ENCODE measurements at places on chromosomes 2 and 18.

- DNase-seq, result no peak
These were observed 41.4 kb downstream of the FOSL2 start for GRCh38 chr2:28433935-28434599.

GRCh38 chr2:240206630-240207029 lies 66.2 kb upstream of the OTOS start:
- DNase-seq, result no peak

- DNase-seq, result peak; percentile 99
These were observed 129.8 kb upstream of the TANK start for GRCh38 chr2:161030260-161031063.

DNA sequence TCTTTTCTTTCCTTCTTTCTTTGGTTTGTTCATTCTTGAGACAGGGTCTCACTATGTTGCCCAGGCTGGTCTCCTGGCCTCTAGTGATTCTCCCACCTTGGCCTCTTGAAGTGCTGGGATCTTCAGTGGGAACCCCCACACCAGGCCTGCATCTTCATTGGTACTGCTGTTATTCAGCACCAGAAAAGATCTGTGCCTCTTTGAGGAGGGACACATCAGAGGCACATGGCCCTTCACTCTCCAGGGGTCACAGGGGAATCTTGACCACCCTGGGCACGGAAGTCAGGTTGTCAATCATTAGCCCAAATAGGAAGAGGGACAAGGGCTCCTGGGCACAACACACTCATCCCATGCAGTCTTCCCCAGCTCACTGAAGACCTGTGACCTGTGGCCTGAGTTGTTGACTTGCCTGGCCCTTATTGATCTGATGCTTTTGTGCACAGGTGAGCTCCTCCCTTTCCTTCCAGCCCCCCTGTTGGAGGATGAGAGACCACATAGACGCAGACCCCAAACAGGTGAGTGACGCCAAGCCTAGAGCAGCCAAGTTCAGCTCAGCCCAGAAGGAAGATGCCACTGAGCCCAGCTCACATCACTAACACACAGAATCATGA lies 33.0 kb upstream of the ODC1 start:
- no peak for DNase-seq

DNA sequence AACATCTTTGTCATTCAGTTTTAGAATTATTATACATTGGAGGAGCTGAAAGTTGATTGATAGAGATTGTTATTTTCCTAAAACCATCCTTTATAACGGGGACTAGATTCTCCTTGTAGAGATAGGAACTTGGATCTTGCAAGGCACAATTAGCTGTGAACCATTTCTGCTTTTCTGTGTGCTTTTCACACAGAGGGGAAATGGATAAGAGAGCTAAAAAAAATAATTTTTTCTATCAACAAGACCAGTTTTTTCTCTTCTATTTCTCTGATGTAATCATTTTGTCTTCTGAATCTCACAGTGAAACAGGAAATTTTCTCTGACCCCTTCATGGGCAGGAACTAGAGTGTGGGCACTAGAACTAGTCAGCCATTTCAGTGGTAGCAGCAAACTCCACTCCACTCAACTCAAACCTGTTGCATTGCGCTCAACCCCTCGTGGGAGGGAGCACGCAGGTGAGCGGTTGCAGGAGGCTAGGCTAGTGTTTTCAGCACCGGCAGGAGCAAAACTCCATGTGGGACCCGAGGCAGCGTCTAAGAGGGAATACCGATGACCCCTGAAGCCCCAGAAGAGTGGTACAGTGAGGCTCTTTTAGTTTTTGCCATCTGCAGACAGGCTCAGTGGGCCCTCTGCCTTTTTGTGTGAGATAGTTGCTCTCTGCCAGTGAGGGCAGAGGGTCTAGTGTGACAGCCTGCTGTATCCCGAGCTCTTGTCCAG lies 24.0 kb upstream of the SLC39A10 start:
- no peak for DNase-seq

GRCh38 chr18:79784965-79785770 lies 12.6 kb upstream of the KCNG2 start:
- no peak for DNase-seq

- no peak for DNase-seq
These were observed 731.1 kb upstream of the SLC8A1 start for GRCh38 chr2:41182961-41183360.

- DNase-seq, result no peak
These were observed 36.9 kb downstream of the ACMSD start for GRCh38 chr2:134875309-134875708.

DNA sequence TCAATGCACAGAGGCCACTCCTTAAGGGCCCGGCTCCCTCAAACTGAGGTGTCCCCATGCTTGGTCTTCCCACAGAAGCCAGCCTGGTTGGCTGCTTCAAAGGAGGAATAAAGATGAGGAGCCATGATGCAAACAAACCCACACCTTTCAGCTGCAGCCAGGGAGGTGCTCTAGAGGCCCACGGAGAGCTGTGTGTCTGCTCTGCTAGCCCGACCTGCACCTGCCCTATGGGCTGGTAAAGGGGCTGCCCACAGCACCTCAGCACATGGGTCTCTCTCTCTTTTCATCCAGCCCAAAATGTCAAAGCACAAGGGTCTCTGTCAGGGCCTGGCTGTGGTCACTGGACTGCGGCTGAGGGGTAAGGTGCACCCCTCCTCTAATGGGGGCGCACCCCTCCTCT lies 132.1 kb downstream of the MSH2 start:
- no peak for DNase-seq

DNA sequence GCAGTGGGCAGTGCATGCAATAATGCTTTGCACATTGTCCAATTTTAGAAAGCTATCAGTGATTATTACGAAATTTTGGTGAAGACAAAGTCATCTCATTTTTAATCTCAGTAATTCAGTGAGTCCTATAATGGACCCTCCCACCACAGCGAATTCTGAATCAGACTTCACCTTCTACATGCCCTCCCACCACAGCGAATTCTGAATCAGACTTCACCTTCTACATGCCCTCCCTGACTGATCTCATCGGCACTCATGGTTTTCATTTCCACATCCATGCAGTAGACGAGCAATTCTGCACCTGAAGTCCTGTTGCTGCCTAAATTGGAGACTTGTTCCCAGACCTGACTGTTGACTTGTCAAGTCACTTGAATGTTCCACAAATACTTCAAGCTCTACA lies 522.3 kb downstream of the EIPR1 start:
- no peak for DNase-seq

GRCh38 chr2:100000915-100001707 lies 141.3 kb downstream of the AFF3 start:
- DNase-seq, result no peak

GRCh38 chr2:88099798-88100488 lies 27.9 kb downstream of the FABP1 start:
- DNase-seq, result peak; percentile 43

GRCh38 chr2:62800618-62801017 lies 95.1 kb downstream of the EHBP1 start:
- no peak for DNase-seq

DNA sequence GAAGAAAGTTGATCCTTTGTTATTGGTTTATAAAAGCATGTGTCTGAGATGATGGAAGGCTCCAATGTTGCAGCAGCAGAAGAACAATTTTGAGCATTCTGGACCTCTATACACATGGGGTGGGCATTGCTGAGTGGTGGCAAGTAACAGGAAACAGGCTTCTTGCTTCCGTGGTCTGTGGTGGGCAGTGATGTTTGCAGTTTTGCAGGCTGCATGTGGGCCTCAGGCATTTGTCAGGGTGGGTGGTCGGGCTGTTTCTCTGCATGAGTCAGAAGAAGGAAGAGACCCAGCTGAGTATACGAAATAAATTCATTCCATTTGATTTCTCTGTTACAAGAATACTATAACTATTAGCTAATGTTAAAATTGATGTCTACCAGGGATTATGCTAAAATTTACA lies 239.5 kb upstream of the COL3A1 start:
- DNase-seq, result no peak

- no peak for DNase-seq
These were observed 347.0 kb upstream of the ID2 start for GRCh38 chr2:8334866-8335325.

DNA sequence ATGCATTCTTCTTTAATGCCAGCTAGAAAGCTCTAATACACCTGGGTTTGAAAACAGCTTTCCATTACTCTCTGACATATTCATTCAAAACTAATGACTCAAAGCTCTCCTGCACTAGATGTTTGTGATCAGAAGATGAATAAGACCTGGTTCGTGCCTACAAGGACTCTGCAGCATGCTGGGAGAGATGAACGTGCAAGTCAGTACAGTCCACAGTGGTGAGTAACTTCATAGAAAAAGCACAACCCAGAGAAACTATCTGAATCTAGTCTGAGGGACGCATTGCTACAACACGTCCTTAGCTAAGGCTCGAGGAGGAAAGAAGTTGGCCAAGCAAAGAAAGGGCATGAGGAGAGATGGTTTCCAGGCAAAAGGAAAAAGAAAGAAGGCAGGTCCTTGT lies 234.3 kb downstream of the OSR1 start:
- DNase-seq, result peak; percentile 91

DNA sequence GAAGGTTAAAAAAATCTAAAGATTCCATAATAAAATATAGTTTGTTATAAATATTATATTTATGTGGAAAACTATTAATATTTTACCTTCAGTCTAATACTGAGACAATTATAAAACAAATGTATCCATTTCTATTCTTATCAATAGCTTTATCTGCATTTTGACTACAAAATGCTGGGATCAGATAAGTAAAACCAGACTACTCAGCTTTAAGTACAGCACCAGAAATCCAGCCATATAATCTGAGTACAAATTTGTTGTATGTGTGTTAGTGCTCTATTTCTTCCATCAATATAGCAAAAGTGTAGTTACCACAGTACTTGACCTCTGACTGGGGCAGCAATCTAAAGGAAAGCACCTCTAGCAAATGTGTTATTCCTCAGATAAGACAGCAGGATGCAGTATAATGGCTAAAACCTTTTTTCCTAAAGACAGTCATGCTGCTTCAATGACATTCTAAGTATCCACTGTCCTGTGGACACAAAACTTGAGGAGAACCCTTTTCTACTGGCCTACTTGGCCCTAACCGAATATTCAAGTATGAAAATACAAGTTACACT lies 68.1 kb downstream of the OLA1 start:
- DNase-seq, result peak; percentile 13

DNA sequence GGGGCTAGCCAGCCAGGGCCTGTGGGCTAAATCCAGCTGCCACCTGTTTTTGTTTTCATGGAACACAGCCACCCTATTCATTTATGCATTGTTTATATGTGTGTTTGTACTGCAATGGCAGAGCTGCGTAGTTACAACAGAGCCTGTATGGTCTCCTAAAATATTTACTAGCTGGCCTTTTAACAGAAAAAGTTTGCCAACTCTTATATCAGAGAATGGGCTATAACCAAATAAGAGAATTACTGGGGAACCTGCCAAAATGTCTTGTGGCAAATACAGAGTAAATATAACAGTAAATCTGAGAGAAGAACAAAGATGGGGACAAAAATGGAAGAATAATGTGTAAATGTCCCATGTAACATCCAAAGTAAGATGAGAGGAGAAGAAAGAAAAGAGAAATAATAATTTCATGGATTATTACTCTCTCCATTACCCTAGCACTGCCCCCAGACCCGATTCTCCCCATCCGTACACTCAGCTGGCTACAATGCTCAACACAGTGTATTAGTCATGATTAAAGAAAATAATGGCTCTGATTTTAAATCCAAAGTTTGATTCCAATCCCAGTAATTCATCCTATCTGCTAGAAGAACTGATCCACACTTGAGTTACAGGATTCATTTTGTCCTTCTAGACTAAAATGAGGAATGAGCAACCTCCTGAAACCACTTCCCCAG lies 249.3 kb downstream of the LRATD1 start:
- no peak for DNase-seq

DNA sequence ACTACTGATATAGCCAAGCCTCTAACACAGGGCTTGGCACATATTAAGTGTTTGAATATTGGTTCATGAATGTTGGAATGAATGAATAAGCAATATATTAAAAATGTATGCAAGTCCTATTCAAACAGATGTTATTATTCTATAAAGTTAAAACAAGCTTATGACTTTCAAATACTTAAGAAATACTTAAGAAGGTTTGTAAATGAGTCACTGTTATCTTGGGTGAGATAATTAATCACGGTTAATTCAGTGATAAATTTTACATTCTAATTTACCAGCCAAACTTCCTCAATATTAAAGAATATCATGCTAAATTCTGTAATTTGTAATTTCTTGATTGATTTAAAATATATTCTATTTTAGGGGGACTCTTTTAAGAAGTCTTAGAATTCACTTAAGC lies 74.8 kb downstream of the RBMS1 start:
- DNase-seq, result peak; percentile 48

DNA sequence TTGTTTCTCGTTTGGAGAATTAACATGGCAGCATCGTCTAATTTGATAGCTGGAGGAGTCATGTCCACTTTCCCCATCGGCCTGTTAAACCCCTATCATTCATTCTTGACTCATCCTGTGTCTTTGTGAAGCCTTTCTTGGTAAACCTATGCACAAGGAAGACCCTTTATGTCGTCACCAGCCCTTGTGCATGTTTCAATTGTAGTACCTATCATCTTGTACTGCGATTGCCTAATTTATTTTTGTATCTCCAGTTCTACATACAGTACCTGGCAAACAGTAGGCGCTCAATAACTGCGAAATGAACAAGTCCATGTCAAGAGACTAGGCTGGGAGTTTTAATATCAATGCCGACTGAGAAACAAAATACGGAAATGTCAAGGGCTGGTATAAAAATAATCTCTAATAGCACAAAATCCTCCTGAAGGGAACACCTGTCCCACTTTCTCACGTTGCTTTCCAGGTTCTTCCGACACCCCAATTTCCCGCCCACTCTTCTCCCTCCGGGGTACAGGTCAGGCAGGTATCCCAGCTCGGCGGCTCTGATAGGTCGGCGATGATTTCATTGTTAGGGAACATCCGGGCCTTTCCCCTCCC lies 1.3 kb upstream of the PPM1B start:
- no peak for DNase-seq

DNA sequence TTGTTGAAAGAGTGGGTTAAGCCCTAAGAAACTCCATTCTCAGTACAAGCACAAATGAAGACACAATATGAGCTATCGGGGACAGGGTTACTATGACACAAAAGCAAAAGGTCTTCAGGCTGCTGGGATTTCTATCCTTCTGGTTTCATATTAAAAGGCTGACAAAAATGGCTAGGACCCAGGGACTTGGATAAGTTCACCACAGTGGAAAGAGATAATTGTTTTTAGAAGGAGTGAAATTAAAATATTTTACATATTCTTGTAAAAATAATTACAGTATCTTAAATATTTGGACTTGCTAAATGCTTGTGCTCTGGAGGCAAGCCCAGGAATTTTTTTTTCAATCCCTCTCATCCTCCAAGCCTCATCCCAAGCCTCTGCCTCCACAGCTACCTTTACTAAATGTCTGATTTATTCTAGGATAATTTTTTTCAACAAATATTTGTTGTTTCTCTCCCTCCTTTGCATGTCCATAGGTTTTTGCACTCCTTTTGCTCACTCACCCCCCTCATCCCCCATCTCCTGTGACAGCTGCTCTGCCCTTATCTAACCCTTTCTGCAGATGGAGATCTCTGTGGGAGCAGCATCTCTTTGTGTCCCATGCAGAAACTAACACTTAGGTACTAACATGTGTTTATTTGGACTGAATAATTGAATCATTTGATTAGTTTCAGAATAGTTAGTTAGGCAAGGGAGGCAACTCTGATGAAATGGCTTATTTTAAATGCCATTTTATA lies 47.8 kb upstream of the NABP1 start:
- no peak for DNase-seq

GRCh38 chr2:21422050-21422449 lies 298.3 kb downstream of the TDRD15 start:
- no peak for DNase-seq

GRCh38 chr2:40178971-40179370 lies 272.9 kb downstream of the SLC8A1 start:
- peak; percentile 68 for DNase-seq

GRCh38 chr2:174330945-174331594 lies 3.7 kb upstream of the SP9 start:
- no peak for DNase-seq
